ENCODE measurements at places on chromosomes 2 and 18.

- no peak for DNase-seq
These were observed 139.2 kb downstream of the LAMA3 start for GRCh38 chr18:23828426-23828825.

- DNase-seq = no peak
These were observed 2.5 kb upstream of the PER2 start for GRCh38 chr2:238290715-238291549.

DNA sequence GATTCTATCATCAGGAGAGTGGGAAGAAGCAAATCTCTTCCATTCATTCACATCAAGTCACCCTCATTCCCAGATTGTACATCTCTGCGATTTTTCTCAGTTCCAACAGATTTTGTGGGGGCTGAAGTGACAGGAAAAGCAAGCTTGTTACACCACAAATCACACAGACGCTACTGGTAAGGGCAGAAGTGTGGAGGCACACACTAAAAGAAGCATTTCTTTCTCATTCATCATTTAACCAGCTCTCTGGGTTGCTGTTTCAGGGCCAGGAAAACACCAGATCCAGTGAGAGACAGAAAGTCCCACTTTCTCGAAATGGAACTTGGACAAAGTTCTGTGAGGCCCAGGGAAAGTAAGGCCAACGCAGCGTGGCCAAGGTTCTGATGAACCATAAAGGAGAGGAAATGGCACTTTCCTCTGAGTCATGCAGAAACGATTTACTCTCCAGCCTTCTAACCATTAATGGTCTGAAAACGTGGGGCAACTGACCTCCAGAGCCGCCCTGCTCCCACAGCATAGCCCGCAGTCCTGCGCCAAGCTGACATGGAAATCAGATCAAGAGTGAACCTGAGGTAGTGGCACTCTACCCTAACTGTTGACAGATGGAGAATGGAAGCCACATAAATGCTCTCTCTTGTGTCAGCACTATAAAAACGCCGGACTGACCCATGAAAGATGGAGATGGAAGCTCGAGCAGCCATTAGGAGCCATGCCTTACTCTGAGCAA, 191.0 kb downstream of the C1D start:
- no peak for DNase-seq

GRCh38 chr2:9538000-9538507, 17.6 kb downstream of the ADAM17 start:
- no peak for DNase-seq

GRCh38 chr18:51520676-51521180, 323.2 kb upstream of the MEX3C start:
- no peak for DNase-seq

GRCh38 chr2:224561234-224562005, 23.7 kb downstream of the CUL3 start:
- DNase-seq = no peak

- DNase-seq = no peak
These were observed 1992.5 kb upstream of the PIK3C3 start for GRCh38 chr18:39962546-39962945.

DNA sequence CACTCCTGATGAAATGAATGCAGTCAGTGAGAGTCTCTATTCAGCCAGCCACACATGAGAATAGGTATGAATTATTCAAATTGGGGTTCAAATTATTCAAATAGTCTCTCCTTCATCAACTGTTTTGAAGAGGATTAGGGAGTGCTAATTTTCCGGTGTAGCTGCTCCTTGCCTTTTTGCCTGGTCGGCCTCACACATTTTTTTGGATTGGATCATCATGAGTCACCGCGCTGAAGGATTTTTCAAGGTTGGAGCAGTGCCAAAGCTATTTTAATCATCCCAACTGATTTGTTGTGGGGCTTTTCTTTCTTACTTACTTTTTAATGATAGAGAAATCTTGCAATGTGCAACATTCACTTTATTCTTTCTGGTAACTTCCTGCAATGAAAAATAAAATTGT, 2.4 kb upstream of the DTNA start:
- peak; percentile 81 for DNase-seq

GRCh38 chr18:23619388-23619881, 33.1 kb upstream of the NPC1 start:
- no peak for DNase-seq

- no peak for DNase-seq
These were observed 71.7 kb downstream of the LONRF2 start for GRCh38 chr2:100250645-100251044.

All from NCI-H2171 (cell line).